ENCODE measurements at places on chromosomes 3 and 15.

- peak; percentile 70 for DNase-seq
Observed at GRCh38 chr3:149120051-149120972, 9.1 kb upstream of the HPS3 start.

DNA sequence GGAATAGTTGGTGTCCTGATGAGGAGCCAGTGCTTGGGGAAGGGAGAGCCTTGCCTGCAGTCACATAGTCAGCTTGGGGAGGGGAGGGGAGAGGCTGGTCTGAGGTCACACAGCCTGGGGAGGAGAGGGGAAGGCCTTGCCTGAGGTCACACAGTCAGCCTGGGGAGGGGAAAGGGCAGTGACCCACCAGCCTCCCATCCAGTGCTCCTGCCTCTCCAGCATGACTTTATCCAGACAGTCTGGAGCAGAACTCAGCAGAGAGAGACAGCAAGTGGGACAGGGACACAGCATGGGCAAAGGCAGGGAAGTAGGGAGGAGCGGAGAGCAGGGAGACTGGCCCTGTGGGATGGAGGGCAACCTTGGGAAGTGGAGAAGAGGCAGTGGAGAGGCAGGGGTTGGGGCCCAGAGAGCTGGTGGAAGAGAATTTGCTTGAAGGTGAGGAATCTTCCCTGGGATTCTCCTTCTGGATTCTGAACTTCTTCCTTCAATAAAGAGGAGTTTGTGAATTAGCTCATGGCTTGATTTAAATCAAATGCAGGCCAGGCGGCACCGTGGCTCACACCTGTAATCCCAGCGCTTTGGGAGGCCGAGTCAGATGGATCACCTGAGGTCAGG, 64.5 kb downstream of the CORO2B start:
- no peak for DNase-seq

GRCh38 chr3:197398286-197398878, 100.0 kb upstream of the DLG1 start:
- DNase-seq, result no peak

DNA sequence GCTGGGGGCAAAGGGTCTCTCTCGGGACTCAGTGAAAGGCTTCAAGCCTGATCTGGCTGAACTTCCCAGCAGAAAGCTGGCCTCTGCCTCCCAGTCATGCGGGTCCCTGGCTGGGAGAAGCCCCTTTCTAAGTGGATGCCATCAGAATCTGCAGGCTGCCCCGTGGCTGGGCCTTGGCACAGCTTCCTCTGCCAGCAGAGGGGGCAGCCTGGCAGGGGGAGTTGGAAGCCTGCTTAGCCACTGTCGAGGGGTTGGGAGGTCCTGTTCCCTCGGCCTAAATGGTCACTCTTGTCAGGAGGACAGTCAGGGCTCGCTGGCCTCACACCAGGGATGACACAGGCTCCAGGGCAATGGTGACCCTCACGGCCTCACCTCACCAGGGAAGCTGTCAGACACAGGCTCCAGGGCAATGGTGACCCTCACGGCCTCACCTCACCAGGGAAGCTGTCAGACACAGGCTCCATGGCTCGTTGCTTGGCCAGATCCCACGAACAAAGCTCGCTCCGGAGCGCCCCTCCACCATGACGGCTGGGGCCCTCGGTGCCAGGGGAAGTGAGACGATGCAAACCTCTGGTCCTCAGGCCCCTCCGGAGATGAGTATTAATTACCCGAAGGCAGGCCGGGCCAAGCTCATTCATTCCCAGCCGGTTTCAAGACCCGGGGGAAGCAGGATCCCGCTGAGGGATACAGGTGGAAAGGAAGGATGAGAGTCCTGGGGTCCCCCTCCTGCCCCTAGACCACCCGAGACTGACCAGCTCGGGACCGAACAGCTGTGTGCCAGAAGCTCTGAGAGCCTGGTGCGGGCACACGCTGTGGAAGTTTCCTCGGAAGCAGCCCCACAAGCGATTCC, 151.0 kb downstream of the CHSY1 start:
- DNase-seq, result no peak

DNA sequence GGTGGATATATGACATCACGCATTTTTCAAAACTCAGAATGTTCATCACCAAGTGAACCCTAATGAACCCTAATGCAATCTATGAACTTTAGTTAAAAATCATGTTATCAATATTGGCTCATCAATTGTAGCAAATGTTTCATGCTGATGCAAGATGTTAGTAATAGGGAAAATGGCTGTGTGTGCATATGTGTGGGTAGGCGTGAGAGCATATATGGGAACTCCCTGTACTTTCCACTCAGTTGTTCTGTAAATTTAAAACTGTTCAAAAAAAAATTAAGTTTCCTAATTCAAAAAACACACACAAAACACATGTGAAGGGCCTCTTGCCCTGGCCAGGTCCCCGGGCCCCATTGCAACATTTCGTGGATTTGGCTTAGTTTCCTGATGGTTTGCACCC, 89.7 kb upstream of the PROK2 start:
- DNase-seq, result no peak

Data from myocyte (in vitro differentiated cells).